ENCODE measurements at places on chromosomes 4 and X. TPM values are rescaled to one million over a fixed set of nuclear protein-coding genes. Genes with fewer than 3 reads are reported as not detected.

DNA sequence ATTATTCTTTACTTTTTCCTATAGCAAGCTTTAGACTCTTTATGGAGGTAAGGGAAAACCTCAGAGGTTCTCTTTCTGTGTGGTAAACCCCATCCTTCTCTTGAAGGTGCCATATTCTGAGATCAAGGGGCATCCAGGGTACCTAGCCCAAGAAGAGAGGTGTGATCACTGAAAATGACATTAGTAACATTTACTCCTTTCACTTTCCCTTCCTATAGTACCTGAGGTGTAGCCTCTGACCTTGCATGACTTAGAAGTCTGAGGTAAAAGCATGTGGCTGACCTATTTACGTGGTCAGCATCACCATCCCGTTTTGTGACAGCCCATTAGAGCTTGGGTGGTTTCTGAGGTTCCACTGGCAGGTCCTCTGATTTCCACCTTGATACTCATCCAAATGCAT lies 25.7 kb downstream of the SGMS2 start:
- DNase-seq: no peak

GRCh38 chr4:37687194-37687562 lies 1.0 kb upstream of the RELL1 start:
- DNase-seq: no peak

DNA sequence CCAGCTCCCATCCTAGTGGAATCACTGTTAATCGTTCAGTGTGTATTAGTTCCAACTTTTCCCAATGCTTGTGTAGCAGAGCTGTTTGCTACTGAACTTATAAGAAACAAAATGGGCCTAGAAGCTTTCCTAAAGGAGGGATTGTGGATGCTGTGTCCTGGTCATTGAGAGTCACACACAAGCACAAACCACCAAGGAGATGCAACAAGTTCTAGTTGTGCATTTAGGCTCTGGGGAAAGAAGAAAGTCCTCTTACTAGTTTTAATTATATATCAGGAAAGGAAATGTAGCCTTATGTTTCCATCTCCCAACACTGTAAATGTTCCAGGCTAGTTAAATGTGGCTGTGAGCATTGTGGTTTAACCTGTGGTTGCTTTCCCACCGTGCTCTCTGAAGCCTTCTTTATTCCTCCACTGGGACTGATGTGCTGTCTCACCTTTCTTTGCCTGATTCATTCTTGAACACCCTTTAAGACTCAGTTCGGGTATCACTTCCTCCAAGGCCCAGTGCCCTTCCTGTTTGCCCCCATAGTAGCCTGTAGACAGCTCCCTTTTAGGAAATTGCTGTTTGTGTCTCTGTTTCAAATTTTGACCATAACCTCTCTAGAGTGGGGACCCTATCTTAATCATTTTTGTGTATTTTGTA lies 34.3 kb downstream of the ATP10D start:
- no peak for DNase-seq

DNA sequence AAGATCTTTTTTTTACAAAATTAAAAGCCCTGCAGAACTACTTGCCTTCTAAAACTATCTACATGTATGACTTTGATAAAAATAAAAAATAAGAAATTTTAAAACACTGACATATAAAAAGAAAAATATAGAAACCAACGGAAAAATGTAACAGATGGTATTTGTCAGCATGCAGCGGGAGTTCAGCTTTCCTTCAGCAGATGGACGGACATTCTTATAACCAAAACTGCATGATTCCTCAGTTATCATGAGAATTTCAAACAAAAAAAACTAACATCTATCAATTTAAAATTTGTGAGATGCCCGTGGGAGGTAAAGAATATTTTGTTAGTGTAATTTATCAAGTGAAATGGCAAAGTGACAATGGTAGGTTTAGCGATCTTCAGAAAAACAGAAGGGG lies 23.2 kb downstream of the RWDD4 start:
- DNase-seq: no peak

GRCh38 chr4:36010397-36010929 lies 233.9 kb downstream of the ARAP2 start:
- DNase-seq: no peak

DNA sequence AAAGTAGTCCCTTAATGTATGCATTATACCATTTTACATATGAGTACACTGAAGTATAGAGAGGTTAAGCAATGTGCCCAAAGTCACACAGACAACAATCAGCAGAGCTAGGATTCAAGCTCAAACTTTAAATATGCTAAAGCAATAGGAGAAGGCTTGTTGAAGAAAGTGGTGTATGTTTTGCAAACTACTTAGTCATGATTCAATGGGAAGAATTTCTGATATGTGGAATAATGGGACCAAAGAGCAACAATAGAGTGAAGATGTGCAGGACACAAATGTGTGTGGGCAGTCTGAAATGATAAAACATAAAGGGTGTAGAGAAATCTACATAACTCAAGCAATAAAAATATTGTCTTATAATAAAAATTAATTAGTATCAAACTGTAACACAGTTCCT lies 109.0 kb upstream of the ARSJ start:
- DNase-seq: no peak

GRSF1 gene
- 36.2 TPM for total RNA-seq

DNA sequence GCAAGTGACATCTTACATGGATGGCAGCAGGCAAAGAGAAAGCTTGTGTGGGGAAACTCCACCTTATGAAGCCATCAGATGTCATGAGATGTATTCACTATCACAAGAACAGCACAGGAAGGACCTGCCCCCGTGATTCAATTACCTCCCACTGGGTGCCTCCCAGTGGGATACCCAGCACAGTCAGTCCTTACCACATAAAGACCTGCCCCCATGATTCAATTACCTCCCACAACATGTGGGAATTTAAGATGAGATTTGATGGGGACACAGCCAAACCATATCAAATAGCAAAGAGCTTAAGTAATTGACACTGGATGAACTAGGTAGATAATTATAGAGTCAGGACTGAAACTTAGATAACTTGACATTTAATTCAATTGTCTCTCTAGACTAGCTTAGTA lies 85.6 kb downstream of the SLIT2 start:
- DNase-seq: no peak

GASK1B gene
- total RNA-seq: 8.8 TPM

GRCh38 chrX:153909024-153909979 lies 4.8 kb downstream of the AVPR2 start:
- no peak for DNase-seq

DNA sequence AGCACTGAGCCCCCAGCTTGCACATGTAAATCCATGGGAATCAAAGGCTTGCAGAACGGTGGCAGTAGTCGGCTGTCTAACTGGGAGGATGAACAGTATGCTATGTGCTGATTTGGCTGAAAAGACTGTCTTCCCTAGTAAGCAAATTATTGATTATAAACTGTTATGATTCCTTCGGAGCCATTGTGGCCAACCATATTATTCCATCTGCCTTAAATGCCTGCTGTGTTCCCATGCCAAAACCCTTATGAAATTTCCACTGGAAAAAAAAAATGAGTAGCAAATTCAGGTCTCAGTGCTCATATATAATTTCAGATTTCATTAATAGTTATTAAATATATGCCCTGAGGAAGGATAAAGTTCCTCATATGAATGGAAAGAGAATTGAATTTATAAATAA lies 132.7 kb upstream of the MID1 start:
- no peak for DNase-seq

- peak; percentile 43 for DNase-seq
Observed at GRCh38 chrX:254630-255215, 26.5 kb upstream of the PLCXD1 start.

- no peak for DNase-seq
Observed at GRCh38 chr4:146072376-146072775, 103.1 kb upstream of the LSM6 start.

MMRN1 gene
- total RNA-seq: 27.0 TPM

Data from Peyer's patch (tissue), 4 donors.